ENCODE measurements at places on chromosomes 2 and 18. TPM values are rescaled to one million over a fixed set of nuclear protein-coding genes. Genes with fewer than 3 reads are reported as not detected.

DNA sequence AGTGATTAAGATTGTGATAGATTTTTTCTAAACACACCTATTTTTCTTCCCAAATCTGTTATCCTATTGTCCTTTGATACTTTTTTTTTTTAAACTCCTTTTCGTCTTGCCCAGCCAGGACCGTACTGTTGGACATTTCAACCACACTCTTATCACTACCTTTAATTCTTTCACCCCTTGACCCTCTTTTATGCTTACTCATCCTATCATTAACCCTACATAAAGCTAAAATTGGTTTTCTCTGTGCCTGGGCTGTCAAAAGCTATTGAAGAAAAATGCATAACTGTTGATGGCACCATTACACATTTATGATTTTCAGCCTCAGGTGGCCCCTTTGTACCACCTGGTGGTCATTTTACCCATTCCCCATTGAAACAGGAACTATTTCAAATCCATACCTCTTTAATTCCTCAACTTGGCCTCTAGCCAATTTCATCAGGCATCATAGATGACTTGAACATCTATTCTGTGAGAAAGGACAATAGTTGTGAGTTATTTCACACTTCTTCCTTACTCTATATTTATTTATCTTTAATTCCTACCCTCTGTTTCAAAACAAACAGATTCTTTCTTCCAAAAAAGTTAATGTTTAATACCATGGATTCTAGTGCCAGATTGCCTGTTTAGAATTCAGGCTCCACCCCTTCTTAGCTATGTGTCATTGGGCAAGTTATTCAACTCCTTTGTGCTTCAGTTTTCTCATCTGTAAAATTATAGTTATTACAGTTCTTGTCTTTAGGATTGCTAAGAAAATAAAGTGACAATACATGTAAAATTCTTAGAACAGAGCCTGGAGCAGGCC lies 258.6 kb downstream of the CAMKMT start:
- DNase-seq, result no peak

GRCh38 chr2:1829796-1830195 lies 85.5 kb upstream of the PXDN start:
- no peak for DNase-seq

- no peak for DNase-seq
These were observed 142.6 kb downstream of the SETBP1 start for GRCh38 chr18:44823286-44823685.

GRCh38 chr2:46964835-46965560 lies 49.4 kb upstream of the MCFD2 start:
- no peak for DNase-seq

DHX57 gene
- 8.8 TPM for polyA plus RNA-seq

RGPD4 gene
- not detected for polyA plus RNA-seq

Measured in naive thymus-derived CD4-positive, alpha-beta T cell (primary cell).